ENCODE measurements at places on chromosomes 3 and 15.

DNA sequence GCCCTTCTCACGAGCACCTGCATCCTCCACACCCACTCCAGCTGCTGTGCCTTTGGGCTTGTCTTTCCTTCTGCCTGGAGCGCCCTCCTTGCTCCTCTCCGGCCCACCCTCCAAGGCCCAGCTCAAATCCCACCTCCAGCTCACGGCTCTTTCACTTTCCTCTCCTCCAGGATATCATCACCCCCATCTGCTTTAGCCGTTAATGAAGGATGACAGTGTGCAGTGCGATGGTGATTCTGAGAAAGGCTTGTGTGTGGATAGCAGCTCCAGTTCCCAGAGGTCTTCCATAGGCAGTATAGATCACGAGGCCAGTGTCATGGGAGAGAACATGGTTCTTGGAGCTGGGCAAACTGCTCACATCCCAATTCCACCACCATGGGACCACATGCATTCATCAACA, 237.4 kb downstream of the TLE3 start:
- DNase-seq = no peak

GRCh38 chr15:48421362-48421761, 90.1 kb downstream of the DUT start:
- peak; percentile 23 for DNase-seq

- no peak for DNase-seq
These were observed 125.3 kb upstream of the BNIP2 start for GRCh38 chr15:59814409-59814808.

DNA sequence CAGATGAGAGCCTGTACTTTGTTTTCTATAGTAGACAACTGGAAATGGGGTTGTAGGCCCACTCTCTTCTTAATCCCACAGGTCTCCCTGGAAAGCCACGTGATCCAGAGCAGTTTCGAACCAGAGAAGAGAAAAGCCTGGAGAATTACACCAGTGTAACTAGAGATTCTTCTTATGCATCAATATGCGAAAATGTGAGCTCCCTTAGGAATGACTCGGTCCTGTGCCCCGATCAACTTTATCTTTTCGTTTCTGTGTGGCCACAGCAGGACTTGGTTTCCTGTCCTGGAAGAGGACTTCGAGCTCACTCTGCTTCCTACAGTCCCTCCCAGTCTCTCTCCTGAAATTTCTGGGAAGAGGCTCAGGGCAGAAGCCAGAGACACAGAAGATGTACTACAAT, 73.8 kb upstream of the TPM1 start:
- DNase-seq = peak; percentile 23

DNA sequence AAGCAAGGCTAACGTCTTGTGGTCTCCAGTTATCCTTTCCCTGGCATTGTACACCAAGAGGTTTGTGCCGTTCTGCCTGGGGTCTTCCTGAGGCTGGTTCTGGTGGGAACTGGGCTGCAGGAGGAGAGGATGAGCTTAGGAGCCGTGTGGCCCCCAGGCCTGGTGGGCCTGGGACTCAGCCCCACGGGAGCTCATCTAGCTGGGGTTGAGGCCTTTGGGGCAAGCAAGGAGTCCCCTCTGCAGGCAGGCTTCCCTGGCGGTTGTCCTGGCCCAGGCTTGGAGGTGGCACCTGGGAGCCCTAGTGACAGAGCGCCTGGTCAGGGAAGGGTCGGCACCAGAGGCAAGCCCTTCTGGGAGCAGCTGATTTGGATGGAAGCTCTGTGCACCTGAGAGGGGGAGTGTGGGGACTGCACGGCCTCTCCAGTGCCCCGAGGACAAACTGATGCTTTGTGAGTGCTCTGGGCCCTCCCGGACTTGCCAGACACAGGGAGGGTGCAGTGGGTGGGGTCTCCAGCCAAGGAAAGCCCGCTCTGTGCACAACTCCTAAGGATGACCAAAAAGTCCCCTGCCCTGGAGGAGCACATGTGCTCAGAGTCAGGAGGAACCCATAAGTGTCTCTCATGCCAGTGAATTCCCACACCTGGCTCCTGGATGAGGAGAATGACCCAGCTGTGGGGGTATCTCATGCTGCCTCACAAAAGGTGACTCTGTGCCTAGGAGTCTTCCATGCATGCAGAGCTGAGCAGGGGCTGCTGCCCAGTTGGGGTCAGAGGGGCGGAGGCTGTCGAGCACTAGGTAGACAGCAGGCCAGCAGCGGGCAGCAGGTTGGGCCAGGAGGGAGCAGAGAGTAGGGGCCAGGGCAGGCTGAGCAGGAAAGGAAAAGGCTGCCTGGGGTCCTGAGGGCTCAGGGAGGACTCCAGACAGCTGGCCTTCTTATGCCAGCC, 2.7 kb downstream of the PAK6 start:
- no peak for DNase-seq

GRCh38 chr15:92914768-92915221, 14.7 kb downstream of the CHD2 start:
- no peak for DNase-seq

GRCh38 chr3:14256561-14257342, 78.1 kb downstream of the LSM3 start:
- peak; percentile 28 for DNase-seq

GRCh38 chr15:99385005-99385669, 133.9 kb downstream of the LRRC28 start:
- DNase-seq = peak; percentile 46

DNA sequence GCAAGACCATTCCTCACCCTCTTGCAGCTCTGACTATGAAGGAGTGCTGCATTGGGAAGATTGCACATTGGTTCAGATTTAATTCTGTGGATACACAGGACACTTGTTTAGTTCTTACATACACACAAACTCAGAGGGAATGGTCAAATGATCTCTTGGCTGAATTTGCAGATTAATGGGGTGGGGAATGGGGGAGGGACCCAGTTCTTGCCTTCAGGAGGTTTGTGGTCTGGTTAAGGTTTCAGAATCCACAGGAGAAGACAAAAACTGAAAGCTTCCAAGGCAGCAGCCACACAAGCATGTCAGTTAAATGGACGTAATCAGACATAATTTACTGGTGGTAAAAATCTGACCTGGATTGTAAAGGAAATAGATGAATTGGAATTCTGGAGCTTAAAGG, 257.1 kb upstream of the ROPN1 start:
- no peak for DNase-seq

- DNase-seq = no peak
These were observed 19.6 kb downstream of the HCLS1 start for GRCh38 chr3:121641127-121641526.

Measured in GM23338 (cell line).